Spinal cord (tissue), 10 donors: ENCODE measurements at places on chromosomes 11 and 22. TPM values are rescaled to one million over a fixed set of nuclear protein-coding genes. Genes with fewer than 3 reads are reported as not detected.

OR4A16 gene
- total RNA-seq = not detected

TRIM49B gene
- not detected for total RNA-seq

ACTN3 gene
- total RNA-seq = 0.33 TPM

KCNJ5 gene
- 1.6 TPM for total RNA-seq

DNA sequence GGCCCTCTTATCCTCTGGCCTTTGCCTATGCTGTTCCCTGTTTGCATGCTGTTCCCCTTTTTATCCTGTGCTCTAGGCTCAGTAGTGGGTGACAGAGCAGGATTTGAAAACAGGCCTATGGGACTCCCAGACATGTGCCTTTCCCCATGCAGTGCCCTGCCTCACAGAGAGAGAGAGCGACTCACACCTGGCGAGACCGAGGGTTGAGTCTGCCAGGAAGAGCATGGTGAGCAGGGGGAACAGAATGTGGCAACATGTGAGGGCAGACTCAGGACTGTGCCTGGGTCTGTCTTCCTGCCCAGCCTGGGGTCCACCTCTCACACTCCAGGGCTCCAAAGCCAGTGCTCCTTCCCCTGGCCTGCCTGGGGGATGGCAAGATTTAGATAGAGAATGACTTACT lies 75.0 kb downstream of the NFAM1 start:
- no peak for DNase-seq
- H3K27ac ChIP-seq = no peak overlapping the region
- H3K36me3 ChIP-seq = peaks cover 9% of the 10 kb centered on the region
- H3K4me3 ChIP-seq = no peak overlapping the region
- H3K4me1 ChIP-seq = peaks cover 25% of the 10 kb centered on the region

- H3K4me1 ChIP-seq = no peaks in the 10 kb centered on the region
- peak overlapping the region; percentile 35 for H3K27ac ChIP-seq
- no peaks in the 10 kb centered on the region for H3K36me3 ChIP-seq
Measured at GRCh38 chr11:120400564-120401364, 64.6 kb downstream of the ARHGEF12 start.

- H3K36me3 ChIP-seq = no peaks in the 10 kb centered on the region
- peaks cover 51% of the 10 kb centered on the region for H3K4me1 ChIP-seq
- DNase-seq = no peak
- H3K4me3 ChIP-seq = peak overlapping the region; percentile 83
- H3K27me3 ChIP-seq = peaks cover 4% of the 10 kb centered on the region
Measured at GRCh38 chr11:125165111-125165842, 726 bp downstream of the PKNOX2 start.

- H3K4me1 ChIP-seq = no peaks in the 10 kb centered on the region
- no peak overlapping the region for H3K4me3 ChIP-seq
- H3K27me3 ChIP-seq = no peaks in the 10 kb centered on the region
- H3K27ac ChIP-seq = no peak overlapping the region
- no peaks in the 10 kb centered on the region for H3K36me3 ChIP-seq
- no peak for DNase-seq
Measured at GRCh38 chr11:43532041-43532440, 148.5 kb upstream of the HSD17B12 start.

- peaks cover 11% of the 10 kb centered on the region for H3K4me1 ChIP-seq
- H3K36me3 ChIP-seq = no peaks in the 10 kb centered on the region
- peak; percentile 69 for DNase-seq
- no peak overlapping the region for H3K27ac ChIP-seq
- H3K4me3 ChIP-seq = no peak overlapping the region
Measured at GRCh38 chr11:31877083-31877482, 66.0 kb upstream of the PAX6 start.

DNA sequence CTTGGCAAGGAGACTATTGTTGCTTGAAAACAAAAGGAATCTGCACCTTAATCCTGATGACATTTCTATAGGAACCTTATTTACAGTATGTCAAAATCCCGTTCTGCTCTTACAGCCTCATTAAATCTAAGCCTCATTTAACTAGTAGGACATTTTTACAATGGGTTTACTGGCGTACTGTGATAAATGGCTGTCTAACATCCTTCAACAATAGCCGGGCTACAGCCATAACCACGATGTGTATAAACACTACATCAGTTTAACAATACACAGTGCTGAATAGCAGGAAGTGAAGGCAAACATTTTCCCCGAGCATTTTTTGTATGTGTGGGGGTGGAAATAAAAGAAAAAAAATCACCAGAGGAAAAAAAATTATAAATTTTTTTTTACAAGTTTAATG lies 131.2 kb downstream of the ARL14EP start:
- no peaks in the 10 kb centered on the region for H3K27me3 ChIP-seq
- DNase-seq = peak; percentile 50
- H3K36me3 ChIP-seq = no peaks in the 10 kb centered on the region
- H3K27ac ChIP-seq = no peak overlapping the region

DNA sequence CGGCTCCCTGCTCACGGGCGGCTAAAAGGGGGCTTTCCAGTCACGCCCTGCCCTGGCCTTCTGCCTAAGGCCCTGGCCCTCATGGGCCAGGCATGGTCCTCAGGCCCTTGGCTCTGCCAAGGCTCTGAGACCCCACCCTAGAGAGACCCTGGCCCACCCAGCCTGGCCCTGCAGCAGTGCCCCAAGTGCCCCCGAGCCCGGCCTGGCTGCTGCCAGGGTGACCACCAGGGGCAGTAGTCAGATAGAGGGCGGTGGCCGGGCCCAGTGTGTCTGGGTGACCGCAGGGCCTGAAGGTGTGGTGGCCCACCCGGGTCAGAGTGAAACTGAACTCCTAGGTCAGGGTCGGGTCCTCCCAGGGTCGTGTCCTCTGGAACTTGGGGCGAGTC lies 29.4 kb upstream of the CCDC188 start:
- peaks cover 32% of the 10 kb centered on the region for H3K4me1 ChIP-seq
- H3K36me3 ChIP-seq = no peaks in the 10 kb centered on the region
- H3K27me3 ChIP-seq = no peaks in the 10 kb centered on the region
- DNase-seq = no peak

GRCh38 chr11:65430406-65431217 lies 8.0 kb downstream of the NEAT1 start:
- peaks cover 20% of the 10 kb centered on the region for H3K4me1 ChIP-seq
- H3K36me3 ChIP-seq = peaks cover 5% of the 10 kb centered on the region
- H3K27me3 ChIP-seq = no peaks in the 10 kb centered on the region
- peak overlapping the region; percentile 7 for H3K4me3 ChIP-seq

DNA sequence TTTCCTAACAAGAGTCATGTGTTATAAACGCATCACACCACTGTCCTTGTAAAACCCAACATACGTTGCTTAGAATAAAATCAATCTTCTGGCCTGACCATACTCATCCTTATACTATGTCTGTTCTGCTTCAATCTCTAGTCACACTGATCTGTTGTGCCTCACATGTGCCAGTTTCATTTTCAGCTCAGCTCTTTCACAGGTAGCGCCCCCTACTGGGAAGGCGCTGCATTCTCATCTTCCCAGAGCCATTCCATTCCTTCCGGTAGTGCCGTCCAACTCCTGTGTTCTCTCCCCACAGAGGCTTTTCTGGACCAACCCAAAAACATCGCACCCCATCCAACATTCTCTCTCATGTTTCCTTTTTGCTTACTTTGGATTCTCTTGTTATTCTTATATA lies 22.2 kb downstream of the CASP5 start:
- DNase-seq = no peak
- H3K36me3 ChIP-seq = no peaks in the 10 kb centered on the region
- H3K27ac ChIP-seq = no peak overlapping the region
- H3K27me3 ChIP-seq = no peaks in the 10 kb centered on the region
- no peak overlapping the region for H3K4me3 ChIP-seq
- H3K4me1 ChIP-seq = no peaks in the 10 kb centered on the region

DNA sequence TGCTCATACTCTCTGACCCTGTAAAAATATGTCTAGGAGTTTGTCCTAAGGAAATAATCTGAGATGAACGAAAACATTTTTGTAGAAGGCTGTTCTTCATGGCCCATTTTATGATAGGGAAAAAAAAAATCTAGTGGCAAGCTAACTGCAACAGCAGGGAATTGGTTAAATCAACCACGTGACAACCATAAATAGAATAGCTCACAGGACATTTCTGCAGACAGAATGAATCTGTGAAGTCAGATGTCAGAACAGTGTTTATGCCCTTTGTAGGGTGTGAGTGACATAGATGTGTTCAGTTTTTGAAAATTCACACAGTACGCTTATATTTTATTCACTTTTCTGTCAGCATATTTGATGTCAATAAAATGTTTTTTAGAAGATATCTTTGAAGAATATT lies 16.1 kb downstream of the ARHGAP1 start:
- no peak overlapping the region for H3K27ac ChIP-seq
- H3K36me3 ChIP-seq = peaks cover 70% of the 10 kb centered on the region
- no peak for DNase-seq
- no peak overlapping the region for H3K4me3 ChIP-seq
- H3K27me3 ChIP-seq = no peaks in the 10 kb centered on the region

DNA sequence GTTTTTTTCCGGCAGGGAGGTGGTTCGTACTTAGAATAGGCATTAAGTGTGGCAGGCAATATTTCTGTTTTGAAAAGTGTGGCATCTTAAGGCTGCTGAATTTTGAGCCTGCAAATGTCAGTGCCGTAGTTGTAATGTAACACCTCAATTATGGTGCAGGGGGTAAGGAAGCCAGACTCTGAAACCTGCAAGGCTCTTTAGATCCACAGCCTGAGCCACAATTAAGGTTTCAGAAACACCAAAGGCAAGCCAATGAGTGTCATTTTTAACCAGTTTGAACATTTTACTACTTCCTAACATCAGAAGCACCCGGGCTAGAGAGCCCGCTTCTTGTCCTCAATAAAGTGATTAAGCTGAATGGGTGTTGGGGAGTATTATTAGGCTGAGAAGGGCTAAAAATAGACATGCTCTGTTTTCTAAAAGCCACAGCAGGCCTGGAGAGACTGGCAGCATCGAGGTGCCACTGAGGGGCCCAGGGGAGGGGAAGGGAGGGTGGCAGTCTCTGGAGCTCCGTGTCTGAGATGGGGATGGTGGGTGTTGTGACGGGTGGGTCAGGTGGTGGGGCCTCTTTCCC lies 113.4 kb downstream of the ZBTB16 start:
- DNase-seq = no peak
- no peaks in the 10 kb centered on the region for H3K27me3 ChIP-seq
- no peaks in the 10 kb centered on the region for H3K36me3 ChIP-seq
- H3K27ac ChIP-seq = no peak overlapping the region
- H3K4me1 ChIP-seq = peaks cover 38% of the 10 kb centered on the region
- H3K4me3 ChIP-seq = no peak overlapping the region

DNA sequence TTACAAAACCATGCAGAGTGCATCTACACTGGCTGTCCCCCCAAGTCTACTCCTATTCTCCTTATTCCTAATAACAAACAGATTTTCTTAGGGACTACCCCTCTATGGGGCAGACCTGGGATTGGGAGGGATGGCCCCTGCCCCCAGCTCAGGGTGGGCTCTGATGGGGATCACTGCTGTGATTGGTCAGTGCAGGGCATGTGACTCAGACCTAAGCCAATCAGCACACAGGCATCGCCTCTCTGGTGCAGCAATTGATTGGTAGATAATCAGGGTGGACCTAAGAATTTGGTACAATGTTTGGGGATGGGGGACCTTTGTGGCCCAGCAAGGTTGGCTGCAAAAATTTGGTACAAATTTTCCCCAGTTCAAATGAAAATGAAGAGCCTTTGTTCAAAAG lies 57.2 kb upstream of the SHANK2 start:
- H3K4me1 ChIP-seq = peaks cover 4% of the 10 kb centered on the region
- no peaks in the 10 kb centered on the region for H3K36me3 ChIP-seq
- no peak for DNase-seq
- H3K27me3 ChIP-seq = no peaks in the 10 kb centered on the region
- no peak overlapping the region for H3K27ac ChIP-seq
- no peak overlapping the region for H3K4me3 ChIP-seq

DNA sequence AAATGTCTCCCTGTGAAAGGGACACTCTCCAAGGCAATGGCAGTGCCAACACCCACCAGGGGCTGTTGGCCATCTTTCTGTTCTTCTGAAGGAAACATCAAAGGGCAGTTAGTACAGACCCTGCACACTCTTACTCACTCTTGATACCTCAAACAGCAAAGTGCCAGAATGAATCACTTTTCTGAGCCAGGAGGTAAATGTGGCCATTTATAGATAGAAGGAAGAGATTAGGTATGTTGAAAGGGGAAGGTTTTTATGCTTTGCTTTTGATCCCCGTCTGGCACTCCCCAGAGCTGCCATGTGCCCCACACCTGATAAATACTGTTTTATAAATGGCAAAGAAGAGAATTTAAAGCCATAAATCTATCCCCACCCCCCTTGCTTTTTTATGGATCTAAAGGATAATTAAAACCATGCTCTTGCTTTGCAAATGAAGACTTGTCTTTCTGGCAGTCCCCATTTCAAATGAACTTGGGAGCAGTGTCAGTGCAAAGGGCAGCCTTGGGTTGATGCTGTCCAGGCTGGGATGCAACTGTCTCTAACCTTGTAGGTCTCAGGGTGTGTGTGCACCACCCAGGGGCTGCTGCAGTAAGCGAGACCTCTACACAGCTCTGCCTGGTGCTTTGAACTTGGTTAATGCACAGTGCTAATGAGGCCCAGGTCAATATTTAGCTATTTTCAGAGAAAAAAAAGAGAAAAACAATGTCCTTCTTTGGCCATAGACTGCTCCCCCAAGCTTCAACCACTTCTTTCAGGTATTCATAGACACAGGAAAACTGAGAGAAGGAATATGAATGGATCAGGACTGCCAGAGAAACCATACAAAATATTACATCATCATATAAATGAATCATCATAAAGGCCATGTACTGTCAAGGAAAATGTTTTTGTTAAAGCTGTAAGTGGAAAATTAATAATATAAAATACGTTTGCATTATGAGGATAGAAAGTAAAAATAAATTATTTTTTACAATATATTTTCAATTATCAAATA lies 207.5 kb downstream of the ETS1 start:
- no peaks in the 10 kb centered on the region for H3K27me3 ChIP-seq
- no peaks in the 10 kb centered on the region for H3K4me1 ChIP-seq
- H3K4me3 ChIP-seq = no peak overlapping the region

DNA sequence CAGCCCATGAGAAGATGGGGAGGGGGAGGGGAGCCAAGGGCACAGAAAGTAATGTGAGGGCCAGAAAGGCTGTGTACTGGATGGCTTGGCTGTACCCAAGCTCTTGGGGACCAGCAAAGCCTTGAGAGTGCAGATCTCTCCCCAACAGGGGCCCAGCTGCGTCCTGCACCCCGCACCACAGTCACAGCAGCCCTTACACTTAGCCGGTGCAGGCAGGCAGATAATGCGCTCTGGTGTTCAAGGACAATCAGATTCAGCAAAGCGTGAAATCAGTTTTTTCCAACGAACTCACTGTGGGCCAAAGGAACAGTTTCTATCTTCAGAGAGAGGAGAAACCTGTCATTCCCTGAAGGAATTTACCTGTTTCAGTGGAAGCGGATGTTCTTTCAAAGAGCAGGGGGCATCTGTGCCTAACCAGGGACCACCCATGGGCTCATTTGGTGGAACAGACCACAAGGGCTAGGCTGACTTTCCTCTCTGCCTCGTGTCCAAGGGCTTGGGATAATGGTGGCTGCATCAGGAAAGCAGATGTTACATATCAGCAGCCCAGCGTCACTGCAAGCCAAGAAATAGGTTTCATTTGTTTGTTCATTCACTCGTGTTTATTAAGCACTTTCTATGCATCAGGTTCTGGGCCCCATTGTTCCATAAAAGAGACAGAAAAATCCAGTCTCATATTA lies 81.2 kb upstream of the SPON1 start:
- peaks cover 7% of the 10 kb centered on the region for H3K4me1 ChIP-seq
- H3K27ac ChIP-seq = no peak overlapping the region
- no peak for DNase-seq

GRCh38 chr11:103850419-103851165 lies 185.8 kb upstream of the DDI1 start:
- no peak overlapping the region for H3K4me3 ChIP-seq
- DNase-seq = no peak
- H3K36me3 ChIP-seq = no peaks in the 10 kb centered on the region
- no peaks in the 10 kb centered on the region for H3K27me3 ChIP-seq
- H3K27ac ChIP-seq = no peak overlapping the region
- no peaks in the 10 kb centered on the region for H3K4me1 ChIP-seq

GRCh38 chr11:93732237-93732892 lies 8.9 kb downstream of the TAF1D start:
- peaks cover 17% of the 10 kb centered on the region for H3K36me3 ChIP-seq
- H3K27me3 ChIP-seq = no peaks in the 10 kb centered on the region
- no peak for DNase-seq
- H3K27ac ChIP-seq = no peak overlapping the region
- no peaks in the 10 kb centered on the region for H3K4me1 ChIP-seq
